ENCODE measurements at places on chromosomes 2 and 18.

- no peak for DNase-seq
Observed at GRCh38 chr2:84906108-84906899, 848 bp downstream of the TMSB10 start.

GRCh38 chr18:68588169-68588568 is 126.7 kb downstream of the TMX3 start:
- DNase-seq: no peak

GRCh38 chr2:173684896-173685459 is 280.2 kb downstream of the SP3 start:
- no peak for DNase-seq

DNA sequence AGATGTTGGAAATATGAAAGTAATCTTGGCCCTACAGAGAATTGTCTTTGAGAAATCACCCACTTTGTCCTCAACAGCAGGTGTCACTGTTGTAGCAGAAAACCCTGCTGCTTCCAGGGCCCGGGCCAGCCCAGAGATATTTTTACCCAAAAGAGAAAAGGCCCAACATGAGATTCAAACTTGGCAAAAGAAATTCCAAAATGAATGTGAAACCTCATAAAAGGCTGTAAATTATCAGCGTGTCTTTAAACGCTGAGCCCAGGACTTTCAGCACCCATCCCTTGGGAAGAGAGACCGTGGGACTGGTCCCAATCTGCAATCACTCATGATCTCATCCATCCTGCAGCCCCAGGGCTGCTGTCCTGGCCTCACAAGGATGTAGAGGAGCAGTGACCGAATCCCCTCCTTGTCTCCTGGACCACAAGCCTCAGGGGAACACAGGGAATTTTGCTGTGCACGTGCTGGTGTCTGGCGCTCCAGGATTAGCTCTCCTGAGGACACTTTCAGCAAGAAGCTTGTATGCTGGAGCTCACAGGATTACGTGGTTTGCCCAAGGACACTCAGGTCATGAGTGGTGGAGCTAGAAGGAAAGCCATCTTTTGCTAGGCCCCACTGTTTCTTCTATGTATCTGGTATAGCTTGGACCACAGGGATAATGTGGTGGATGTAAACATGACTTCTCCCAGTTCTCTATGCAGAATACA is 202.1 kb downstream of the RNF144A start:
- peak; percentile 46 for DNase-seq

GRCh38 chr2:112494828-112495227 is 12.9 kb downstream of the TTL start:
- no peak for DNase-seq

All from Ammon's horn (tissue), 1 donor.